A673 (cell line): ENCODE measurements at places on chromosomes 2 and 18.

GRCh38 chr2:166844111-166844510 lies 44.2 kb upstream of the XIRP2 start:
- no peak for DNase-seq
- no peaks in the 10 kb centered on the region for H3K4me1 ChIP-seq
- no peaks in the 10 kb centered on the region for H3K36me3 ChIP-seq
- no peak overlapping the region for H3K27ac ChIP-seq
- no peaks in the 10 kb centered on the region for H3K27me3 ChIP-seq

GRCh38 chr18:54278615-54279014 lies 9.3 kb downstream of the POLI start:
- H3K27ac ChIP-seq = no peak overlapping the region
- no peaks in the 10 kb centered on the region for H3K4me1 ChIP-seq
- H3K36me3 ChIP-seq = peaks cover 40% of the 10 kb centered on the region
- no peak for DNase-seq
- H3K27me3 ChIP-seq = no peaks in the 10 kb centered on the region

GRCh38 chr18:79914614-79915160 lies 36.8 kb downstream of the SLC66A2 start:
- H3K4me1 ChIP-seq = no peaks in the 10 kb centered on the region
- H3K36me3 ChIP-seq = peaks cover 7% of the 10 kb centered on the region
- no peak overlapping the region for H3K27ac ChIP-seq

- peaks cover 16% of the 10 kb centered on the region for H3K4me1 ChIP-seq
- DNase-seq = no peak
- H3K27me3 ChIP-seq = no peaks in the 10 kb centered on the region
- H3K4me3 ChIP-seq = no peak overlapping the region
- no peaks in the 10 kb centered on the region for H3K36me3 ChIP-seq
These were observed 96.6 kb downstream of the PIEZO2 start for GRCh38 chr18:11052800-11053199.

DNA sequence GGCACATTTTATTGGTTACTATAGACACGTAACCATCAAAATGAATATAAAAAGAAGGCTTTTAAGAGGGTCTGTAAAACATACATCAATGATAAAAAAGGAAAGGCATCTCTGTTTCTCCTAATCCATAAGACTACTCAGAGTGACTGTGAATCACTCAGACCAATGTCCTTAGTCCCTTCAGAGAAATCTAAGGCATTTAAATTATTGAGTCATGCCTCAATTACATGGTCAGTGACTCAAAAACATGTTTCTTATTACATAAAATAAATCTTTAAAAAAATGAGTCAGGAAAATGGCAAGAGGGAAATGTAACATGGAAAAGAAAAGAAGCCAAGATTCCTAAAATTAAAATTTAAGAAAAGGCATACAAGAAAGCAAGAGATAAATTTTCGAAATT lies 146.6 kb downstream of the ERBB4 start:
- H3K27me3 ChIP-seq = no peaks in the 10 kb centered on the region
- H3K4me3 ChIP-seq = no peak overlapping the region
- no peaks in the 10 kb centered on the region for H3K36me3 ChIP-seq
- H3K4me1 ChIP-seq = peaks cover 5% of the 10 kb centered on the region
- peak; percentile 33 for DNase-seq

DNA sequence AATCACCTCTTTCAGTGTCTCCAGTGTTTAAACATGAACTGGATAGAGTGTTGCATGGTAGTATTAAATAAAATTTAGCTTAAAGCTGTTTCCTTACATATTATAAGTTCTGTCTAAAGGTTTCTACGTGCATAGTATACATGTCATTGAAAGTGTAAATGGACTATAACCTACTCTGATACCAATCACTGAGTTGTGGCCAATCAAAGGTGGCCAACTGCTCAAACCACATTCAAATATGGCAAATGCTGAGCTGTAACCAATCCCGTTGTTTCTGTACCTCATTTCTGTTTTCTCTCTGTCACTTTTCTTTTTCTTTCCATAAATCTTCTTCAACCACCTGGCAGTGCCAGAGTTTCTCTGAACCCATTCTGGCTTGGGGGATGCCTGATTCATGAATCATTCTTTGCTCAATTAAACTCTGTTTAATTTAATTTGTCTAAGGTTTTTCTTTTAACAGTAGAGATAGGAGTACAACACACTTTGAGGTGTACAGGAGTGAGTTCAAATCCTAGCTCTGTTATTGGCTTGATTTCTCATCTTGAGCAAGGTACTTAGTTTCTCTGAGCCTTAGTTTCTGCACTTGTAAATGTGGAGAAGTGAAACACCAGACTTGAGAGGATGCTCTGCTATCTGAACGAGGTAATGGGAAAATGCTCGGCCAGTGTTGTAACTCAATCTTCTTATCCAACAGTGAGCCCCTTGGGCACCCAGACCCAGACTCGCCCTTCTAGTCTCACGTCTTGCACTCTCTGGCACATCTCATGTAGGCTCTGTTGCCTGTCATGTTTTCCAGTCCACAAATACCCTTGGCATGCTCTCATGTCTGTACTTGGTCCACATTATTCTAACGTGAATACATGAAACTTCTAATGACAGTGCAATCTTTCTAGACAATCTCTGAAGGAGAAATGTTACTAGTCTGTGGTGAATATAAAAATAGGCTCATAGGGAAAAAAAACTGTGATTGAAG lies 228.0 kb downstream of the PIK3C3 start:
- no peak for DNase-seq
- no peak overlapping the region for H3K4me3 ChIP-seq
- H3K36me3 ChIP-seq = no peaks in the 10 kb centered on the region
- no peaks in the 10 kb centered on the region for H3K27me3 ChIP-seq
- no peak overlapping the region for H3K27ac ChIP-seq

- peaks cover 12% of the 10 kb centered on the region for H3K27me3 ChIP-seq
- DNase-seq = no peak
- no peak overlapping the region for H3K27ac ChIP-seq
- no peak overlapping the region for H3K4me3 ChIP-seq
- H3K36me3 ChIP-seq = no peaks in the 10 kb centered on the region
These were observed 355.0 kb upstream of the CHST9 start for GRCh38 chr18:27540111-27540510.

- H3K27me3 ChIP-seq = no peaks in the 10 kb centered on the region
- H3K4me1 ChIP-seq = no peaks in the 10 kb centered on the region
- no peak overlapping the region for H3K4me3 ChIP-seq
- no peaks in the 10 kb centered on the region for H3K36me3 ChIP-seq
- no peak overlapping the region for H3K27ac ChIP-seq
- DNase-seq = no peak
These were observed 97.2 kb downstream of the SMIM21 start for GRCh38 chr18:75330308-75330707.

- no peak overlapping the region for H3K4me3 ChIP-seq
- H3K4me1 ChIP-seq = no peaks in the 10 kb centered on the region
- peaks cover 5% of the 10 kb centered on the region for H3K27me3 ChIP-seq
- H3K36me3 ChIP-seq = no peaks in the 10 kb centered on the region
- DNase-seq = no peak
These were observed 206.0 kb downstream of the ZNF521 start for GRCh38 chr18:25145731-25146511.

DNA sequence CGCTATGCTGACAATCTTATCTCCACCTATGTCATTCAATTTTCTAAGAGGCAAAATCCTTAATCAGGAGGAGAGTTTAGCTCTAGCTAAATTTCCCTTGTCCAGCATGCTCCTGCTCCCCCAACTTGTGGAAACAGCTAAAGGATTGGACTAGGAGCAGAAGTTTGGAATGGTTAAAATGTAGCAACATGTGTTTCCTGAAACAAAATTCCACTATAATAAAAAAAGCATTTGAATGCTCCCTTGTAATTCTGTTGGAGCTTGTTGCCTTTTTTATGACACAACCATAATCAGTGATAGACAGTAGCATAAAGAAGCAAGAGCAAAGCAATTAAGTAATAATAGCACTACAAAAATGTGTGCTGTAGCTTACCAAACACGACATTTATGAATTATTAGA lies 6.9 kb downstream of the ACTR3 start:
- no peak overlapping the region for H3K4me3 ChIP-seq
- no peak for DNase-seq
- peaks cover 69% of the 10 kb centered on the region for H3K4me1 ChIP-seq
- no peaks in the 10 kb centered on the region for H3K27me3 ChIP-seq
- H3K36me3 ChIP-seq = no peaks in the 10 kb centered on the region

- DNase-seq = no peak
- H3K4me1 ChIP-seq = no peaks in the 10 kb centered on the region
- no peak overlapping the region for H3K27ac ChIP-seq
- H3K27me3 ChIP-seq = peaks cover 20% of the 10 kb centered on the region
These were observed 156.3 kb upstream of the SKOR2 start for GRCh38 chr18:47407736-47408135.

GRCh38 chr2:105919191-105919811 lies 174.6 kb downstream of the NCK2 start:
- H3K4me3 ChIP-seq = no peak overlapping the region
- DNase-seq = no peak
- no peak overlapping the region for H3K27ac ChIP-seq
- H3K27me3 ChIP-seq = peaks cover 4% of the 10 kb centered on the region
- no peaks in the 10 kb centered on the region for H3K36me3 ChIP-seq

DNA sequence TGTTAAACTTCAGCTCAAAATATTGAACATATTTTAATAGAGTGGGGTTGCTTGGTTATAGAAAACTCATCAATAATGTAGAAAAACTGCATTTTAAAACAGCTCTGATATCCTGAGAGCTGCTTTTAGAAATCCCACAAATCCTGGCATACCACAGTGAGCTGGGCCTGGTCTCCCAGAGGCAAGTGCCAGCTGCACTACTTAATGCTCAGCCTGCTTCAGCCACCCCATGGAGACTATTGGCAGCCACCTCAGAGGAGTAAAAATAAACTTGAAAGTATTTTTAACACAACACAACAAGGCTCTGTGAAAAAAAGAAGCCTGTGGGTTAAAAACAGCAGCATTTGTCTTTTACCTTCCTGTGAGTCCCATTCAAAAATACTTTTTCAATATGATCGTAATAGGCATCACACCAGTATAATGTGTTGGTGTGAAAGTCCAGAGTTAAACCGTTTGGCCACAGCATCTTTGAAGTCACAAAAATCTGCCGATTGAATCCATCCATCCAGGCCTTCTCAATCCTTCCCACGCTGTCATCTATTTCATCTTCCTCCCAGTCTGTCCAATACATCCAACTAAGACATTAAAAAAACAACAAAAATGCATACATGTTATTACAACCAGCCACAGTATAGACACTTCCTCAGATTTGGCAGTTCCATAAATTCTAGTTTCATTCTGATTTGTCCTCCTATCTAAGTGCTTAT lies 1115.3 kb downstream of the LRP1B start:
- H3K27me3 ChIP-seq = no peaks in the 10 kb centered on the region
- peak; percentile 26 for DNase-seq
- no peaks in the 10 kb centered on the region for H3K4me1 ChIP-seq
- no peak overlapping the region for H3K27ac ChIP-seq
- no peak overlapping the region for H3K4me3 ChIP-seq
- no peaks in the 10 kb centered on the region for H3K36me3 ChIP-seq

DNA sequence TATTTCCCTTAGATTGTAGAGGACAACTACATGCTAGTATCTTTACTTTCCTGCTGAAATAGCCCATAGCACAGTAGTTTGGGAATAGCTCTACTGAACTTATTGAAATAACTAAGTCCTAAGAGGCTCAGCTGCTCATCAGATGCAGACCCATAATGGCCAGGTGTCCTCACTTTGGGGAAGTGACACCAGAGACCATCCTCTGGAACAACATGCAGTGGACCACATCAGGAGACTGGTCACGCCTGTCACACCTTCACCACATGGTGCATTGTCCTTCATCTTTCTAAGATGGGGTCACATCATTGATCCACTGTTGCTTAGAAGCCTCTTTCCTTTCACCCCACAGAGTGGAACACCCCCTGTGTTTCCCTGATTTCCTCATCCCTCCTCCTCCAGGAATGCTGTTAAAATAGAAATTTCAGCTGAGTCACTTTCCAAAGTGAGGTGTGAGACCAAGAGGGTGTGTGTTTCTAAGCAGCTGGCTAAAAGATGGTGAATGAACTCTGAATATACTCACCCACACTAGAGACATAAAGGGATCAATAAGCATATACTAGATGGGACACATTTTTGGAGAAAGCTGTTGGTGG lies 215.2 kb upstream of the LRRTM1 start:
- H3K27ac ChIP-seq = no peak overlapping the region
- no peak overlapping the region for H3K4me3 ChIP-seq
- no peak for DNase-seq
- H3K36me3 ChIP-seq = no peaks in the 10 kb centered on the region
- no peaks in the 10 kb centered on the region for H3K4me1 ChIP-seq

GRCh38 chr2:116180072-116180471 lies 1634.4 kb upstream of the DDX18 start:
- no peak for DNase-seq
- H3K27ac ChIP-seq = no peak overlapping the region
- no peaks in the 10 kb centered on the region for H3K4me1 ChIP-seq
- H3K27me3 ChIP-seq = no peaks in the 10 kb centered on the region
- no peak overlapping the region for H3K4me3 ChIP-seq

DNA sequence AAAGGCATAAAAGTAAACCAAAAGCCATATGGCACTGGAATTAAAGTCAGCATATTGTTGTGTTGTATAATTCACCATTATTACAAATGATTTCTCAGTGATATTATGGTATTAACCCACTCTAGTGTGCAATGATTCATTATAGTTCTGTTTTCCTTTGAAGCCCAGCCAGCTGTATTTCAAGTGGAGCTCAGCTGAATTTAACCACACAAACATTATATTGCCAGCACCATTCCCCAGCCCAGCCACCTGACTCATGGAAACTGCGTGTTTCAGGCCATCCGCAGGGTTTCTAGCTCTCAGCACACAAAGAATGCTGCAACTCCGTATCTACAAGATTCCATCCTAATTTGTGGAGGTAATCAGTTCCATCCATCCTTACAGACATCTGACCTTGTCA lies 166.8 kb upstream of the CHAC2 start:
- H3K4me3 ChIP-seq = no peak overlapping the region
- H3K27me3 ChIP-seq = no peaks in the 10 kb centered on the region
- H3K4me1 ChIP-seq = no peaks in the 10 kb centered on the region
- no peaks in the 10 kb centered on the region for H3K36me3 ChIP-seq
- H3K27ac ChIP-seq = no peak overlapping the region

GRCh38 chr2:40511661-40512213 lies 59.8 kb upstream of the SLC8A1 start:
- H3K36me3 ChIP-seq = no peaks in the 10 kb centered on the region
- DNase-seq = no peak
- H3K4me3 ChIP-seq = no peak overlapping the region
- no peaks in the 10 kb centered on the region for H3K4me1 ChIP-seq
- no peak overlapping the region for H3K27ac ChIP-seq
